ENCODE measurements at places on chromosomes 2 and 18. TPM values are rescaled to one million over a fixed set of nuclear protein-coding genes. Genes with fewer than 3 reads are reported as not detected.

DNA sequence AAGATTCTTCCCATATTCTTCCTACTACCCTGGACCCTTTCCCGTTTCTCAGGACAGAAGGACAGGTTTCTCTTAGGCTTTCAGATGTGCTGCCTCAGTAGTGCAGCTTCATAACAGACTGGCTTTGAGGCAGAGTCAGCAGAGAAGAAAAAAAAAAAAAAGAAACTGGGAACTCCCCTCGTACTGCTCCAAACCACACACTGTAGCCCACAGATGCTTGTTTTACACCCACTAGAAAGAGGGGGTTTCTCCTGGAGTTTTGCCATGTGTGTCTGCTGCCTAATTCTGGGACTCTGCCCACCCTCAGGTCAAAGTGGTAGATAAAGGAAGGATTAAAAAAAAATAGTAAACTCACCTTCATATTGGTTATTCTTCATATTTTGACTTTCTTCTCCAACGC, 95.9 kb downstream of the NCOA1 start:
- no peak for DNase-seq

- no peak for DNase-seq
Observed at GRCh38 chr2:234309431-234309830, 187.4 kb downstream of the ARL4C start.

GRCh38 chr2:181037922-181038321, 57.5 kb downstream of the UBE2E3 start:
- DNase-seq: no peak

OR6B2 gene
- not detected for total RNA-seq

FBXO41 gene
- 8.1 TPM for total RNA-seq

GRCh38 chr2:172168917-172169346, 66.2 kb upstream of the DLX2 start:
- DNase-seq: no peak

Measured in mesothelial cell of epicardium (in vitro differentiated cells).